BJ (cell line): ENCODE measurements at places on chromosomes 5 and 9. TPM values are rescaled to one million over a fixed set of nuclear protein-coding genes. Genes with fewer than 3 reads are reported as not detected.

The GNA14 gene
- 0.22 and 0.25 TPM in 2 replicates for polyA plus RNA-seq

The MROH2B gene
- polyA plus RNA-seq, result not detected in 2 replicates

The DNAH5 gene
- 1.1 and 1.8 TPM in 2 replicates for polyA plus RNA-seq

The CATSPER3 gene
- polyA plus RNA-seq, result 0.38 and 0.43 TPM in 2 replicates

The PCDHGB1 gene
- polyA plus RNA-seq, result 2.0 and 2.2 TPM in 2 replicates

The TLX3 gene
- polyA plus RNA-seq, result not detected in 2 replicates
